HT1080 (cell line): ENCODE measurements at places on chromosomes 2 and 18.

DNA sequence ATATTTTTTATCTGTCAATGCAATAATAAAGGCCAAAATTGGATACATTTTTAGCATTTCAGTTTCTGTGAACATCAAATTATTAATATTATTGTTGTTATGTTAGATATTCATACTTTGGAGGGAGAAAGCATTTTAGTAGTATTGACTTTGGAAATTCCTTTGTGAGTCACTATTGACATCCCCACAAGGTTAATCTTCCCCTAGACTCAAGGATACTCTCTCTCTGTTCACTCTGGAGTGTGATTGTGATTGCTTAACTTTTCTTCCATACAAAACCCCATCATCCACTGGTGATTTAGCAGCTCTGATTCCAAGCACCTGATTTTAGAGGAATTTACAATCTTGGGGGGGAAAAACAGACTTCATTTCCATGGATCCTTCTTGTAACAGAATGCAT, 352.0 kb downstream of the THSD7B start:
- DNase-seq: peak; percentile 5

DNA sequence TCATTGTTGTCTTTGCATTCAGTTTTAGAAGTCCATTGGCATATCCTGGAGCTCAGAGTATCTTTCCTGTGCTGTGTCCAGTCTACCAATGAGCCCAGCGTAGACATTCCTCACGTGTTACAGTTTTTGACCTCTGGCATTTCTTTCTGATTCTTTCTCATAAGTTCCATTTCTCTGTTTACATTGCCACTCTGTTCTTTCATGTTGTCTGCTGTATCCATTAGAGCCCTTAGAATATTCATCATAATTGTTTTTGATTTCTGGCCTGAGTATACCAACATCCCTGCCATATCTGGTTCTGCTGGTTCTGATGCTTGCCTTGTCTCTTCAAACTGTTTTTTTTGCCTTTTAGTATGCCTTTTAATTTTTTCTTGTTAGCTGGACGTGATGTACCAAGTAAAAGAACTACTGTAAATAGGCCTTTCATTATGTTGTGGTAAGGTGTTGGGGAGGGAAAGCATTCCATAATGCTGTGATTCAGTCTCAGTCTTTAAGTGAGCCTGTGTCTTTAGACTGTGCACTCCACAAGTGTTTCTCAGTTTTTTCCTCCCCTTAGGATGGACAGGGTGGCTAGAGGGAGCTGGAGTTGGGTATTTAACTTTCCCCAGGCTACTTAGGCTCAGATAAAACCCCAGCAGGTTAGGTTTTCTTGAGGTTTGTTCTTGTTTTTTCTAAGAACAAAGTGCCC, 35.6 kb downstream of the CEP192 start:
- no peak for DNase-seq

- DNase-seq: no peak
Observed at GRCh38 chr2:136651456-136652010, 113.8 kb upstream of the THSD7B start.

GRCh38 chr2:221778025-221778424, 205.9 kb upstream of the EPHA4 start:
- DNase-seq: no peak

- peak; percentile 16 for DNase-seq
Observed at GRCh38 chr2:18119883-18120282, 241.4 kb downstream of the KCNS3 start.
